T-helper 17 cell (primary cell): ENCODE measurements at places on chromosomes 5 and 9. TPM values are rescaled to one million over a fixed set of nuclear protein-coding genes. Genes with fewer than 3 reads are reported as not detected.

DDX4 gene
- not detected for total RNA-seq

FCHO2 gene
- 4.4 TPM for total RNA-seq

SLC36A3 gene
- not detected for total RNA-seq

CKMT2 gene
- total RNA-seq = not detected

DMAC1 gene
- 25.3 TPM for total RNA-seq

SYNPO gene
- total RNA-seq = 1.5 TPM

RNF145 gene
- 61.1 TPM for total RNA-seq

NMUR2 gene
- not detected for total RNA-seq

BNC2 gene
- not detected for total RNA-seq

NOL8 gene
- 61.1 TPM for total RNA-seq

IFNK gene
- total RNA-seq = not detected

DNA sequence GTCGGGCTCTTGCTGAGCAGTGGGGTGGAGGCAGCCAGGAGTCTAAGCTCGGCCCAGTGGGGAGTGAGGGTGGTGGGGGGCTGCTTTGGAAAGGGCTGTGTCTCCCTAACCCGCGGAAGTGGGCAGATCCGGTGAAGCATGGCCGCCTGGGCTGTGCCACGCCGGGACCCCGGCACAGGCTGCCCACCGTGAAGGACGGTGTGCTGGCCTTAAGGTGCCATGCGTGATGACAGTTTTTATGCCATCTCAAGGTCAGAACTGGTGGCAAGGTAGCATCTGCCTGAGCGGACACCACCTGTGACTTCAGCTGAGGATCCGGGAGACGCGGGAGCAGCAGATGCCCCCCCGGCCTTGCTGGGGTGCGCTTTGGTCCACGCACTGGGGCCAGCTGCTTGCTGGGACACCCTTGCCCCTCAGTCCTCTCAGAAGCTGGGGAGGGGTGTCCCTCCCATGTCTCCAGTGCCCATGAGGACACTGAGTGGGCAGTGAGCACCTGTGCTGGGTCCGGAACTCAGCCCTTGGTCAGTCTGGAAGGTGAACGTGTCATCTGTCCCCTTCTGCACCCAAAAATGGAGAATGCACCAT is 53.9 kb downstream of the AHRR start:
- peaks cover 8% of the 10 kb centered on the region for H3K4me1 ChIP-seq
- H3K27me3 ChIP-seq = peaks cover 24% of the 10 kb centered on the region
- no peaks in the 10 kb centered on the region for H3K36me3 ChIP-seq
- H3K27ac ChIP-seq = no peak overlapping the region

GRCh38 chr5:567664-568060 is 43.4 kb upstream of the SLC9A3 start:
- no peak overlapping the region for H3K4me3 ChIP-seq
- H3K36me3 ChIP-seq = no peaks in the 10 kb centered on the region
- no peak for DNase-seq
- H3K27me3 ChIP-seq = peaks cover 29% of the 10 kb centered on the region
- H3K4me1 ChIP-seq = peaks cover 2% of the 10 kb centered on the region

DNA sequence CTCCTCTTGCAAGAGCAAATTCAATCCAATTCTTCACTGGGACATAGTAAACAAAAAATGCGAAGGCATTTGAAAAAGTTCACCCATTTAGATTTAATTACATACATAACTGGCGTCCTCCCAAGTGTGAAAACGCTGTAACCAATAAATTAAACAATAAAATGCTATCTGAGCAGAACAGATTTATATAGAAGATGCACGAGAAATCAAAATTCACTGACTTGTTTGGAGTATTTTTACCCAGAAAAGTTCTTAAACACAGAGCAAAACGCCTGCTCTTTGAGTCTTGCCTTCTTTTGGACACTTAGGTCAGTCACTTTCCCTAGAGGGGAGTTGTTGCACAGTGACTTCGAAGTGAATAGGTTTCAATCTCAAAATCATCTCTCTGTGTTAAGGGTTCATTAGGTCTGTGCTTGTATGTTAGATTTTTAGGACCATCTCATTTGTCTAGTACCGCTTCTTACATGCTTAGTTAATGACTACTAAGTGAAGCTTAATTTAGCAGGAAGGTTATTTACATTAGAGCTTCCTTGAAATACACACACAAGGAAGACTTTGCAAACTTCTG is 1.9 kb downstream of the ALDH1A1 start:
- no peak overlapping the region for H3K27ac ChIP-seq
- DNase-seq = no peak
- H3K36me3 ChIP-seq = peaks cover 3% of the 10 kb centered on the region

DNA sequence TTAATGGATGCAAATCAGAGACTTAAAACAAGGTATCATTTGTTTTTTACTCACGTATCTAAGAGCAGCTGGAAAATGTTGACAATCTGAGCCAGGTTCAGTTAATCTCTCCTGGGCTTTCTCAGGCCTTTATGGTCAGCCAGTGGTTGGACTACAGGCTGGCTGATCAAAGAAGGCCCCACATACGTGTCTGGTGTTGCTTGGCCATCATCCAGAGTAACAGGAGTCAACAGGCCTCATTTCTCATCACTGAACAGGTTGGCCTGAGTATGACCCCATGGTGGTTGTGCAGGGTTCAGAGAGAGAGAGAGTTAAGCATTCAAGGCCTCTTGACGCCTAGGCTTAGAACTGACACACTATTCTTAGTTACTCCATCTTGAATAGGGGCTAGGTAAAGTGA is 97.0 kb upstream of the VLDLR start:
- no peak overlapping the region for H3K27ac ChIP-seq
- H3K36me3 ChIP-seq = no peaks in the 10 kb centered on the region
- H3K4me1 ChIP-seq = no peaks in the 10 kb centered on the region

- peaks cover 4% of the 10 kb centered on the region for H3K36me3 ChIP-seq
- no peak for DNase-seq
- no peak overlapping the region for H3K27ac ChIP-seq
- H3K4me3 ChIP-seq = no peak overlapping the region
- peaks cover 31% of the 10 kb centered on the region for H3K27me3 ChIP-seq
These were observed 181.9 kb upstream of the TBCA start for GRCh38 chr5:77957931-77958521.

- H3K36me3 ChIP-seq = no peaks in the 10 kb centered on the region
- peaks cover 58% of the 10 kb centered on the region for H3K27me3 ChIP-seq
- H3K27ac ChIP-seq = peak overlapping the region; percentile 91
- DNase-seq = no peak
- H3K4me1 ChIP-seq = peaks cover 11% of the 10 kb centered on the region
- H3K4me3 ChIP-seq = peak overlapping the region; percentile 92
These were observed 49.3 kb upstream of the ZNF366 start for GRCh38 chr5:72556351-72557166.

- H3K27ac ChIP-seq = no peak overlapping the region
- DNase-seq = no peak
- no peaks in the 10 kb centered on the region for H3K27me3 ChIP-seq
These were observed 16.9 kb downstream of the RABL6 start for GRCh38 chr9:136824496-136825225.

DNA sequence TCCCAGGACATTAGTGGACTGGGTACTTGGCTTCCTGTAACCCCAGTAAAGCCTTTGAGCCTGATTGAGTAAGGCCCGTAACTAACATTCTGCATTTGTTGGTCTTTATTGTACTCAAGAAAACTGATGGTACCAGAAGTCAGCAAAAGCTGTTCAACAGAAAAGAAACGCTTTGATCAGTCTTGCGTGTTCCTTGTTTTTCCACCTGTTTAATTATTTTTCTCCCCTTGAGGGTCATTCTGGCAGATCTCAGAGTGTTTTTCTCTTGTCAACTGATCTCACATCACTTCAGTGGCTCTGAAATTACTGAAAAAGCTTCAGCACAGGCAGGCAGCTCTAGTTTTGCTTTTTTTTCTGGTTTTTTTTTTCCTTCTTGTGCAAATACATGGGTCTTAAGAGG is 6.1 kb upstream of the TMEM268 start:
- no peaks in the 10 kb centered on the region for H3K27me3 ChIP-seq
- H3K27ac ChIP-seq = no peak overlapping the region
- H3K4me1 ChIP-seq = peaks cover 5% of the 10 kb centered on the region
- no peak for DNase-seq
- H3K4me3 ChIP-seq = no peak overlapping the region

DNA sequence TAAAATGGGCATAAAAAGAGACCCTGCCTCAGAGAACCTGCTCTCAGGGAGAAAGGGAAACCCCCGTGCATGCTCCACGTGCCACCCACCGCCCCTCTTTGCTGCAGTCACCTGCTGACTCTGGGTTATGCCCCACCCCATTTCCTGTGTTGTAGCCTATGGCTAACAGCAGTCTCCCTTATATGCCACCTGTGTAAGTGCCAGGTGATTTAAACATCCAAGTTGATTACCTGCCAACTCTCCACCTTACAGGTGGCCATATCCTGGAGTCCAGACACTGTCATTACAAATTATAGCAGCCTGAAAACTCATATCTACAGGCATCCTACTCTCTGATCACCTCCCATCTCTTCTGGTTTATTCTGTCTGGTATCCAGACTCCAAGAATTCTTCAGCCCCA is 242.6 kb downstream of the HSPA4 start:
- DNase-seq = no peak
- no peak overlapping the region for H3K27ac ChIP-seq

DNA sequence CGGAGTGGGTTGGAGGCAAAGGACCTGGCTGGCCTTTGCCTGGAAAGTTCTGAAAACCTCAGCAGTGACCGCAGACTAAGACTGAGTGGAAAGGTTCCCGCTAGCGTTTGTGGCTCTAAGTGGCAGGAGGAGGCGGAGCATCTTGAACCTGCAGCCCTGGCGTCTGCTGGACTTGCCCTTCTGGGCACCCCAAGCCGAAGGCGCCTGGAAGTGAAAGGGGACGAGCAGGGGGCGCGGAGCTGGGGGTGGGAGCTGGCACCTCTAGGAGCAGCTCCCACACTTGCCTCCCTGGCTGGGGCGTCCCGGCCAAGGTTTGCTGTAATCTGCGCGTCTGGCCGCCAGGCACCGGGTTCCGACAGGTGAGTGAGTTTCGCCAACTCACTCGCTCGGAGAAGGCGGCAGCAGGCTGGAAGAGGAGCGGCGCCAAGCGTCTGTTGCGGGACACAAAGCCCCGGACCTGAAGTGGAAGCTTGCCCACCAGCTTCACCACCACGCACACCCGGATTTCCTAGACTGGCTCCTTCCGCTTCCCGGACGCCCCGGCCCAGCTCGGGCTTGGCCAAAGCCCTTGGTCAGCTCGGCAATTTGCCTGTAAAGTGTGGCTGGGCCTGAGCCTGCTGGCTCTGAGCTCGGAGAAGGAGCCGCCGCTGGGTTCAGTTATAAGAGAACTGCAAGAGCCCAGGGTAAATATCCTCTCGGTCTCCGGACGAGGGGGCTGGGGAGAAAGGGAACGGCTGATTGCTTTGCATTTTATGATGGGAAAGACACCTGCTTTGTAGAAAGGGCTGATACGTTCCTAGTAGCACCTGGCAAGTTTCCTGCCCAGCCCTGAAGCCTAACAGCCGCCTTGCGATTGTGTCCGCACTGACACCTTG is at the start of gene GNA14:
Gene GNA14 (minus strand): TSS at position 89 of the 875 bp plus-strand sequence. CDS start 529 bp downstream, outside the sequence.
- H3K4me3 ChIP-seq = peak within 1 kb of the TSS; percentile 73
- H3K4me1 ChIP-seq = peaks cover 8% of the 10 kb centered on the region
- no peak for DNase-seq
- peaks cover 6% of the 10 kb centered on the region for H3K36me3 ChIP-seq
- H3K27me3 ChIP-seq = peaks cover 65% of the 10 kb centered on the region
- H3K27ac ChIP-seq = no peak within 1 kb of the TSS

DNA sequence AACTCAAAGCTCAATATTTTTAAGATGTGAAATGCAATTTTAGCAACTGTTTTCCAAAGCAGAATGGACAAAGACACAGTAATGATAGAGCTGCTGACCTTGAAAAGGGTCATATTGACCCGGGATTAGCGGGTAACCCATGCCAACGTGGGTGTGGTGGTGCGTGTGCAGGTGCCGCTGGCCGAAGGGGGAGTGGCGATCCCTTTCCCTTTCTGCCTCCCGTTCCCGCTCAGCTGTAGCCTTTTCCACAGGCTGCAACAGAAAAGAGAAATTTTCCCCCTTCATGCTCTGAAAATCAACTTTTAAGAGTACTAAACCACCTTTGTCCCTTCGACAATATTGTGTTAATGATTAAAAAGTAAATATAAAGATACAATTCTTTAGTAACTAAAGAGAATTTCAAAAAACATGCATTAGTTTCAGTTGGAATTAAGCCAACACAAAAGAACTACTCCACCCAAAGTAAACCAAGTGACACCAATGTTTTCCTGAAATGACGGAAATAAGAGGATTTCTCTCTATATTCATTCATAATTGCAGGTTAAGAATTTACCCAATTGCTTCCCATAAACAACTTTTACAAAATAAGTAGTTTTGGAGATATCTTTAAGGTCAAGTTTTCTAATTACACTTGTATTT is 105.2 kb downstream of the ZNF608 start:
- no peaks in the 10 kb centered on the region for H3K4me1 ChIP-seq
- H3K4me3 ChIP-seq = no peak overlapping the region
- H3K27me3 ChIP-seq = peaks cover 34% of the 10 kb centered on the region
- no peak overlapping the region for H3K27ac ChIP-seq
- H3K36me3 ChIP-seq = no peaks in the 10 kb centered on the region
- no peak for DNase-seq

DNA sequence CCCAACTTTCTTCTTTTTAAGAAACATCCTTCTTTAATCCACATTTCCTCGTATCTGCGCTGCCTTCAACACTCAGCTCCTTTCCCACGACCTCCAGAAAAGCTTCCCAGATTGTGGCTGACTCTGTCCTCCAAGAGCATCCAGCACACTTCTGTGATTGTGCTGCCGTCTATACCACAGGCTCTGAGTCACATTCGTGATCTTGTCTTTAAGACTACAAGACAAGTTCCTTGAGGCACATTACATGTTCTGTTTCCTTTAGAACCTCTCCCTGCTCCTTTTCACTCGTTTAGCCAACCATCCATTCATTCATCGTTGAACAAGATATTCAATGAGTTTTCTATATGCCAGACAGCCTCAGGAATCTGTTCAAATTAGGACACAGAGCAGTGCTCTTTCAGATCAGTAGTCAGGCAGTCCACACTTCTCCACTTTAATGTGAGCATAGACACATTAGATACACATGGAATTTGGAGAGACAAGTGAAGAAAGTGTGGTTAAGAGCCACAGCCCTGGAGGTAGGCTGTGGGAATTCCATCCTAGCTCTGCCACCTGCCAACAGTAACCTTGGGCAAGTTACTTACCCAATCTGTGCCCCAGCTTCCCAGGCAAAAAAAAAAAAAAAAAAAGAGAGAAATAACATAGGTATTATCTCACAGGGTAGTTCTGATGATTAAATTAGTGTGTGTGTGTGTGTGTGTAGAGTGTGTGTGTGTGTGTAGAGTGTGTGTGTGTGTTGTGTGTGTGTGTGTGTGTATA is 18.9 kb downstream of the WHRN start:
- peaks cover 5% of the 10 kb centered on the region for H3K27me3 ChIP-seq
- peaks cover 3% of the 10 kb centered on the region for H3K36me3 ChIP-seq
- H3K4me3 ChIP-seq = no peak overlapping the region
- H3K4me1 ChIP-seq = peaks cover 35% of the 10 kb centered on the region

DNA sequence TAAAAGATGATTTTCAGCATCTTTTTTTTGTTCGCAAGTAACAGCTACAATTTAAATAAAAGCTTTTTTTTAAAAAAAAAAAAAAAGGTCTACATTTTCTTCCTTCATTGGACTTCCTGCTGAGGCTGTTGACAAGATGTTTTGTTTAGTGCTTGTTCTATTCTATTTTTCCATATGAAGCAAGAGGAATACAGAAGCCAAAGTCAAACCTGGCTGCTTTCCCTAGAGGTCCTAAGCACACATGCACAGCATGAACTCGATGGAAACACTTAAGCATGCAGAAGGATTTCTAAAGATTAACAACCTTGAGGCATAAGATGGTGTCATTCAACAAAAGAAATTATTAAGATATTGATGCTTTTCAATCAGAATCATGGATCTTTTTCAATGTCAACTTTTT is 105.1 kb downstream of the ADCY2 start:
- no peak overlapping the region for H3K27ac ChIP-seq
- no peak for DNase-seq
- no peaks in the 10 kb centered on the region for H3K4me1 ChIP-seq
- no peaks in the 10 kb centered on the region for H3K27me3 ChIP-seq
- H3K36me3 ChIP-seq = no peaks in the 10 kb centered on the region
